ENCODE measurements at places on chromosomes 13 and 19. TPM values are rescaled to one million over a fixed set of nuclear protein-coding genes. Genes with fewer than 3 reads are reported as not detected.

GRCh38 chr13:50800091-50800739, 43.3 kb downstream of the DLEU7 start:
- no peak for DNase-seq

- DNase-seq: no peak
Measured at GRCh38 chr13:74026753-74027152, 107.5 kb downstream of the KLF12 start.

GRCh38 chr19:4571305-4571917, 11.9 kb upstream of the SEMA6B start:
- no peak for DNase-seq

DNA sequence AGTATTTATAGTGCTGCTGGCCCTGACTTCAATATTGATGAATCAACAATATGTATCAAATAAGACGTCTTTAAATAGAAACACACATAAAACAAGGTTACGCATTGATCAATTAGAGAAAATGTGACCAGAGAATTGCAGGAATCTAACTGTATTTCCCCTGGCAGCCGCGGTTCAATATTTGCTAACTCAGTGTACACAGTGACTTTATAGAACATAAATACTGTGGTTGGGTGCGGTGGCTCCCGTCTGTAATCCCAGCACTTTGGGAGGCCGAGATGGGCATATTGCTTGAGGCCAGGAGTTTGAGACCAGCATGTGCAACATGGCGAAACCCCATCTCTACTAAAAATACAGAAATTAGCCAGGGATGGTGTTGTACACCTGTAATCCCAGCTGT, 22.8 kb upstream of the UPF3A start:
- no peak for DNase-seq

DNA sequence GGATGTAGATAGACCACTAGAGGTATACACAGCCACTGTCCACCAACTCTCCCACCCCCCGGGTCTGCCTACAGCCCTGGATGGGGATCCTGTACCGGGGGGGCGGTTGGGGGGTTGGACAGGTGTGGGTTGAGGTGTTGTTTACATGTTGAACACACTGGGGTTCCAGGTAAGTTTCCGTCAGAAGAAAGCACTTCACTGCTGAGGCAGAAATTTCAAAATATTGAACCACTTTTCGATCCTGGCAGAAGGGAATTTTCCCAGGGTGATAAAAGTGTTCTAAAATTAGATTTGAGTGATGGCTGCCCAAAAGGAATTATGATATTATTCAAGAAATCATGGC, 6.6 kb upstream of the CEACAM16 start:
- no peak for DNase-seq

Gene PALM
- 2.1 TPM for polyA plus RNA-seq
